Spleen (tissue), 13 donors: ENCODE measurements at places on chromosomes 3 and 15. TPM values are rescaled to one million over a fixed set of nuclear protein-coding genes. Genes with fewer than 3 reads are reported as not detected.

MFGE8 gene
- total RNA-seq, result 77.6 TPM

GOLGA6L9 gene
- total RNA-seq, result 2.6 TPM

IL20RB gene
- 0.39 TPM for total RNA-seq

TOMM70 gene
- total RNA-seq, result 31.5 TPM

C3orf80 gene
- total RNA-seq, result 0.26 TPM

SLC22A13 gene
- 0.51 TPM for total RNA-seq

SELENOS gene
- 47.3 TPM for total RNA-seq
